Stimulated activated CD4-positive, alpha-beta T cell treated with anti-CD3 and anti-CD28 coated beads, Interleukin-12 subunit alpha, Interleukin-12 subunit beta, amount 100 ng/mL, for 4 hours (primary cell): ENCODE measurements at places on chromosomes 5 and 9.
A peak's percentile ranks its signal among the peaks of the same experiment; 100 is the strongest.

GRCh38 chr5:14483504-14484157 is 98.0 kb upstream of the OTULINL start:
- DNase-seq: no peak

GRCh38 chr5:84438456-84438855 is 53.8 kb upstream of the EDIL3 start:
- DNase-seq: no peak

GRCh38 chr5:65721720-65722574 is at the start of the genes NLN and SGTB:
NLN (plus strand) TSS chr5:65722205; CDS start chr5:65722374, 169 bp downstream.
SGTB (minus strand) TSS chr5:65722109; CDS start chr5:65720807, 1,302 bp downstream.
- DNase-seq: peak; percentile 87

DNA sequence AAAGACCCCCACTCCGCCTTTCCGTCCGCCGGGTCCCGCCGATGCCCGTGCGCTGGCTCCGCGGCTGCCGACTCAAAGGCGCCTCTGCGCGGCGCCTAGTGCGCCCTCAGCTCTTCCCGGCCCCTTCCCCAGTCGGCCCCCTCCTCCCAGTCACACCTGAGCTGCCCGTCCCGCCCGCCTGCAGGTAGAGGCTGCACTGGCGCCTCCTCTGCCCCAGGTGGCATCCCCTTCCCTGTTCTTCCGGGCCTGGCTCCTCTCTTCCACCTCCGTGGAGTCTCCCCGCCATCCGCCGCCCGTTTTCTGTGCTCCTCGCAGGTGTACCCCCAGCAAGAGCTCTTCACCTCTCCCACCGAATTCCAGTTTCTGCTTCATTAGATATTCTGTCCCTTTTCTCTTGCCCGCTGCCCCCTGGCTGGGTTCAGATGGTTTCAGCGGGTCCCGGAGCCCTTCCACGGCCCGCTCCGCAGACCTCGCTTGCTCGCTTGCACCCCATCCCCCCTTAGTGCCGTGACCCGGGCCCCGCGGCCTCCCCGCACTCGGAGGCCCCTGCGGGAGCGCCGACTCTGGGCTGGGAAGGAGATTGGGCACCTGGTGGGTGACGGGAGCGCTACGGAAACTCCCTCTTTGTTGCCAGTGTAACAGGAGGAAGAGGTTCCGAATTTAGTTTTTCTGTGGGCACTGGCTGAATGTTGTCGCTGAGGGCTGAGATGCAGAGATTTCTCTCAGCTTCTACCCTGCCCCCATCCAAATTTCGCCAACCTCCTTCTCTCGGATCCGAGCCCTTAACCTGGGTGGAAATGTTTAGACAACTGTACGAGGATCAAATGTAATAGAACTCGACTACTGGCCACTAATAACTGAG is 809 bp downstream of the SLC44A1 start:
- peak; percentile 23 for DNase-seq

- no peak for DNase-seq
Observed at GRCh38 chr5:3324421-3325101, 271.1 kb upstream of the IRX1 start.

DNA sequence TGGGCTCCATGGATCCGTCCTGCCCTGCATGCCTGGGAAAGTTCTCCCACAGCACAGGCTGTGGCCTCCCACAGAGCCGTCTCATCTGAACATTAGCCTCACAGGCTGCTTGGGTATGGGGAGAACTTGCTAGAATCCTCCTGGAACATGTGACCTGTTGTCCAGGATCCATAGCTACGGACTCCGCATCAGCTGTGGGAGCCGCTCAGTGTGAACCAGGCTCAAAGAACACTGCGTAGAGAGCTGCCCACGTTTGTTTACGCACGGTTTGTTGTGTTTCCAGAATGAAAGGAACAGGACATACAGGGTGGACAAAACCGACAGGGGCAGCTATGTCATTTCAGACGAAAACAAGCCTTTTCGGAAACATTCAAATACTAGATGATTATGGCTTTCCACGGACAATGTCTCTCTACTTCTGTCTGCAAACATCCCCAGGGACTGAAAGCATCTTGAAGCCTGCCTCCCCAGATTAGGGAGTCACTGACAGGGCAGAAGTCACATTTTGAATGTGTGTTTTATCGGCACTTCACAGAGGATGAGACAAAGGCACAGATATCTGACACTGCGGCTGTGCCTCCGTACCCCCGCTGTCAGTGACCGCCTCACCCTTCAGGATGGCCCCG is 390.3 kb downstream of the GADD45G start:
- DNase-seq: no peak

DNA sequence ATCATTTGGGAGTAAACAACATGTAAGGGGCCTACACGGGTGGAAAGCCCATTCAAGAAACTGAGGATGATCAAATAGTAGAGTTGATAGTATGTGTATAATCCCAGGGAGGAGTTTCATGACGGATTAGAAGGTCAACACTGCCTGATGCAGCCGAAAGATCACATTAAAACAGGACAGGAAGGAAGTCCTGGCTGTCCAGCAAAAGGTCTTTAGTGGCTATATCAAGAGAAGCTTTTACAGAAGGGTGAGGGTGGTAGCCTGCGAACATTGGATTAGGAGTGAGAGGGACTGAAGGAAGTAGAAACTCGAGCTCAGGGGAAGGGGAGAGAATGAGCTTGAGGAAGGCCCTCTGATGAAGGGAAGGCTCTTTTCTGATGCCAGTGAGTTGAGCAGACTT is 36.0 kb downstream of the DOCK8 start:
- DNase-seq: no peak

- DNase-seq: no peak
Observed at GRCh38 chr5:146873186-146873917, 5.2 kb downstream of the PPP2R2B start.

DNA sequence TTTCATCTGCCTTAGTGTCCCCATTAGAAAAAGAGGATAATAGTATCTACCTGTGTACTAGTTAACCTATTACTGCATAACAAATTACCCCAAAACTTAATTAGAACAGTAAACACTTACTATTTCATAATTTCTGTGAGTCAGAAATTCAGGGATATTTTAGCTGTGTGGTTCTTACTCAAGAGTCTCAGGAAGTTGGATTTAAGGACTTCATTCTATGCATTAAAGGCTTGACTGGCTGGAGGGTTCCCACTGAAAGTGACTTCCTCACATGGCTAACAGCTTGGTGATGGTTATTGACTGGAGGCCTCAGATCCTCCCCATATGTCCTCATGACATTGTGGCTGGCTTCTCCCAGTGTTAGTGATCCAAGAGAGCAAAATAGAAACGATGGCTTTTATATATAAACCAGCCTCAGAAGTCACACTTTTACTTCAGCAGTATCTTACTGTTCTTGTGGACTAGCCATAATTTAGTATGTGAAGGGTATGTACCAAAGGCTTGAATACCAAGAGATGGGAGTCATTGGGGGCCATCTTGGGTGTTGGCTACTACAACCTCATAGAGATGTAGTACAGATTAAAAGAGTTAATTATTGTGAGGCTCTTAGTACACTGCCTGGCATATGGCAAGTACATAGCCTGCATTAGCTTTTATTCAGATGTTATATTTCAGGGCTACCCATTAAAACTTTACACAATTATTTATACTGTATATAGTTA is 9.9 kb downstream of the RAD23B start:
- no peak for DNase-seq

- DNase-seq: no peak
Observed at GRCh38 chr5:10317825-10318682, 10.4 kb upstream of the CMBL start.

DNA sequence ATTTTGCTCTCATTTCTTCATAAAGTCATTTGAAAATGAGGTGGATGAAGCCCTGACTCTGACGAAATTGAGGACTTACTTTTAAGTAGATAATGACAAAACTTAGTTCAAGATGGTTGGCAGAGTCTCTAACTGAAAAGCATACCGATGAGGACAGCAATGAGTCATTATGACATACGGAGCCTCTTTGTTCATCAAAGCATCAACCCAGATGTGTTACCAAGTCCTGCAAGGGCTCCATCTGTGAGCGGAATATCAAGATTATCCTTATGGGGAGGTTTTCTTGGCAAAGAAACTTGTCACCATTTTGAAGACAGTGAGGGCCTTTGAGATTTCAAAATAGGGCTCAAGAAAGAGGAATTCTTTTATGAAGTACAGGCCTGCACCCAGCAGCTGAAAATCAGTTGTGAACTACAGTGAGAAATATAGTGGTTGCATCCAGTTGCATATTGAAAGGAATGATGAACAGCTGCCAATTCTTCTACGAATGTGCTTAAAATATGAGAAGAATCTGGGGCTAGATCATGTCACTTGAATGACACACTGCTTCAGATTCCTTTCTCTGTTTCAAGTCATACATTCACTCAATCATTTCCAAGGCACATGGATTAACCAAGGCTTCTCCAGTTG is 86.6 kb upstream of the SLC24A2 start:
- DNase-seq: no peak

DNA sequence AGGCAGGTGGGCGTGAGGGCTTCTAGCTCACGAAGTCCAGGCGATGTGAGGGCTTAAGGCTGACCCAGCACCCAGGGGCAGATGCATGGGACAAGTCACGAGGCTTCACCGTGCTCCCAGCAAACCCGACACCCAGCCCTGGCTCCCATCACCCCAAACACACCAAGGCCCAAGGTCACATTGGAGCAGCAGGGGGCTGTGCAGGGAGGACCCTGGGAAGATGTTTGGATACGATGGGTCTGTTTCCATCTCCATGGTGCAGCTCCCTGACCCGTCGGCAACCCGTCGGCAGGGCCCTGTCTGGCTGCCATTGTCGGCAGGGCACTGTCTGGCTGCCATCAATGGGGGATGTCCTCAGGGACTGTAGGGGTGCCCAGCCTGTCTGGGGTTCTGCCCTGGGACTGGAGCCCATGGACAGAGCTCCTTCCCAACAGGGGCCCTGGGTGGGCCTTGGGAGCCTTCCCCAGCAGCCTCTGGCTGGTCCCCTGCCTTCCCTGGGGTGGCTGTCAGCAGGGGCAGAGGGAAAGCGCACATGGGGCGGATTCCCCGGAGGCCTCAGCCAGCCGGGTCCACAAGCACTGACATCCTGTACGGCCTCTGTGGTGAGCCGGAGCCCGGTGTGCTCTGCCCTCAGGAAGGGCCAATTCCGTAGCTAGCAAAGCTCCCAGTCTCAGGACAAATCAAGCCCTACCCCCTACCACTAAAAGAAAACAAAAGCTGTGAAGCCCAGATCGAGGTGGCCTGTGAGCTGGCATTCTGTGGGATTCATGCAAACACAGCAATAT is 47.1 kb downstream of the NACC2 start:
- DNase-seq: no peak

- DNase-seq: no peak
Observed at GRCh38 chr9:128145951-128146351, 3.3 kb upstream of the LCN2 start.

DNA sequence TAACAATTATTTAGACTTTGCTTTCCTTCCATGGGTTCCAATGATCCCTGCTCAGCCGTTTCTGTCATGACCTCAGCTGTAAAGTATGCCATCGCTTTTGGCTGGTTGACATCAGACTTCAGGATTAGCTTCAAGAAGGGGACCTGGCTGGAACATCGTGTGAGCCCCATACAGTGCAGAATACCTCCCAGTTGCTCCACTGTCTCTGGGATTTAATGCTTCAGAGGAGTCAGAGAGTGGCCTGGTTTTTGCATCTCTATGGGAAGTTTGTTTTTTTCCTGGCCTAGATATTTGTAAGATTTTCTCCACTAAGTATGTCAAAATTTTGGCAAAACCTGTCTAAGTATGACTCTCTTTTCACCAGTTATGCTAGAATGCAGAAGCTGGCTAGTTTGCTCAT is 216.9 kb downstream of the GABBR2 start:
- no peak for DNase-seq

DNA sequence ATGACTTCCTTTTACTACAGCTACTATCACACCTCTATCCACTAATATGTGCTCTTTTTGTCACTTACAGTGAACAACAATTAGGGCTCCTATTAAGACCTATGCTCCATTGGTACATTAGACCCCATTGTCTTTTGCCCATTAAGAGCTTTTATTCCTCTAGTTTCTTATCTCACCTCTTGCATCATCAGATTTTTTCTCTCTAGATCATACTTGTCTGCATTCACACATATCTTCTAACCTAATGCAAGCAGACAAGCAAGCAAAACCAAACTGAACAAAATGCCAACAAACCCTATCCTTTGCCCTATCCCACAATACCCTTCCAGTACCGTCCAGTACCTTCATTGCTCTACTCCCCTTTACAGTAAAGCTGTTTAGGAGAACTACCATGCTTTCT is 10.1 kb upstream of the RBM27 start:
- no peak for DNase-seq

GRCh38 chr9:130331061-130331460 is 65.5 kb downstream of the HMCN2 start:
- no peak for DNase-seq

- DNase-seq: no peak
Observed at GRCh38 chr5:36079200-36079781, 12.6 kb upstream of the UGT3A2 start.

GRCh38 chr9:119284118-119284517 is 85.1 kb downstream of the BRINP1 start:
- no peak for DNase-seq

DNA sequence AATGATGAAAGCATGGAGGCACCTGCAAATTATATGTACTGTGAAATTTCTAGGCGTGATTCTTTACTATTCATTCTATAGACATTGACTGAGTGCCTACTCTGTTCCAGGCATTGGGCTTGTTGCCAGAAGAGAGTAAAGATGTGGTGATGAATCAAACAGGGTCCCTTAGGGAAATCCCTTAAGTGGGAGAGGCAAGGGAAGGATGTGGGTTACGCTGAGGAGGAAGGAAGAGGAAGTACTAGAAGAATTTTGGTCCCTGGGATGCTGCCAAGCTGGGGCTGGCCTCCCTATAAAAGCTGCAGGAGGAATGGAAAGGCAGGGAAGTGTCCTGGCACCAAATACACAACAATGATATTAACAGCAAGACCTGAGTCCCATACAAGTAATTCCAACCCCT is 76.7 kb upstream of the SPOCK1 start:
- DNase-seq: no peak

DNA sequence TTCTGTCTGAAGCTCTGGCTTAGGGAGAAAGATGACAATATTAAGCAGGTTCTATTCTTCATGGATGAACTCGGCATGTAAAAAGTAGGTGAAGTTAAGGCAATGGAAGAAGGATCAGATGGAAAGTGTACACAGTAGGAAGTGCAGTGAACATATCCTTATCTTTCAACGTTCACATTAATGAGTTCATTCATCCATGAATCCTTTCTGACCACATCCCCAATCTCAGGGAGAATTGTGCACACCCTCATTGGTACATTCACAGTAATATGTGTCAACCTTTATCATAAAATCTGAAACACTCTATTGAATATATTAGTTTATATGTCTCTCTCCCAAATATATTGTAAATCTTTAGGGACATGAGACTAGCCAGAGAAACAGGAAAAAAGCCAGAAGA is 5.5 kb downstream of the GIN1 start:
- DNase-seq: no peak

DNA sequence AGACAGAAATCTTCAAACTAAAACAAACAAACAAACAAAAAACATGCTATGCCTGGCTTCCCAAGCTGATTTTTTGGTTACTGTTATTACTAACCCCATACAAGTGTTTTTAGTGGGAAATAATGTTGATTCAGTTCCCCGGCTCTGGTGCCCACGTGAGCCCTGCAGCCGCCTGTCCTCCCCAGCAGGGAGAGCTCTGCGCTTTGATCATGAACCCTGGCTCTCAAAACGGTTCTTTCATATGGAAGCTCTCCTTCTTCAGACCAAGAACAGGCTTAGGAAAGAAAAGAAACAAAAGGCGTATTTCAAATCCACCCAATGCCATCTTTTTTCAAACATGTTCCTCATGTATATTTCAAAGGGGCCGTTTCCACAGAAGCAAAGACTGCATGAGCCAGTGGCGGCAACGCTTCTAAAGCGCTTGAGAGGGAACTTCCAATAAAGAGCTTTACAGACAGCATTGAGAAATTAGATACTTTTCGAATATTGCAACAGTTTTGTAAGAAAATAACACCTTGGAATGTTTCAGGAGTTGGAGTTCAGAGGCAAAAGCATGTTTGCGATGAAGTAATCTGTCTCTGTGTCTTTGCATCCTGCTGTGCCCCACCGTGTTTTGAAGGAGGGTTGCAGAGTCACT is 74.8 kb downstream of the ICE1 start:
- no peak for DNase-seq
